ENCODE measurements at places on chromosomes 3 and 15.

DNA sequence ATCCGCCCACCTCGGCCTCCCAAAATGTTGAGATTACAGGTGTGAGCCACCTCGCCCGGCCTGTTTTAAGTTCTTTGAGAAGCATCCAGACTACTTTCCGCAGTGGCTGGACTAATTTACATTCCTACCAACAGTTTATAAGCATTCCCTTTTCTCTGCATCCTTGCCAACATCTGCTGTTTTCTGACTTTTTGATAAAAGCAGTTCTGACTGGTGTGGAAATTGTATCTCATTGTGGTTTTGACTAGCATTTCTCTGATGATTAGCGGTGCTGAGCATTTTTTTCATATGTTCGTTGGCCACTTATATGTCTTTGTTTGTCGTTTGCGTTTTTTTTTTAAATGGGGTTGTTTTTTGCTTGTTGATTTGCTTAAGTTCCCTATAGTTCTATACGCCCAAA lies 208.4 kb upstream of the DPPA4 start:
- no peak for DNase-seq

DNA sequence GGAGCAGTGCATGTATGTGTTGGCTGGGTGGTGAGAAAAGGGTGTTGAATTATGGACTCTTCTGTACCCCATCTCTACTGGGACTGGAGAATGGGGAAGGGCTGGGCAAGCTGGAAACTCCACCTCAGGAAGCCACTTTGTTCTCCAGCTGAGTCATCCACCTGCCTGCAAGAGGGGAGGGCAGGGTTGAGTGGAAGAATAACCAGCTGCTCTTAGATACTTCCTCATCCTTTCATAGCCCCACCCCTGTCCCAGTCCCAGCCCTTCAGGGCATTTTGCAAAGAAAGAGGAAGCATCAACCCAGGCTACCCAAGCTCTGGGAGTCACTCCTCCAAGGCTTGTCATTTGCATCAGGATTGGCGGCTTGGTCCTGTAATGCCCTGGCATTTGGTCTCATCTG lies 33.1 kb downstream of the RAB11A start:
- no peak for DNase-seq

DNA sequence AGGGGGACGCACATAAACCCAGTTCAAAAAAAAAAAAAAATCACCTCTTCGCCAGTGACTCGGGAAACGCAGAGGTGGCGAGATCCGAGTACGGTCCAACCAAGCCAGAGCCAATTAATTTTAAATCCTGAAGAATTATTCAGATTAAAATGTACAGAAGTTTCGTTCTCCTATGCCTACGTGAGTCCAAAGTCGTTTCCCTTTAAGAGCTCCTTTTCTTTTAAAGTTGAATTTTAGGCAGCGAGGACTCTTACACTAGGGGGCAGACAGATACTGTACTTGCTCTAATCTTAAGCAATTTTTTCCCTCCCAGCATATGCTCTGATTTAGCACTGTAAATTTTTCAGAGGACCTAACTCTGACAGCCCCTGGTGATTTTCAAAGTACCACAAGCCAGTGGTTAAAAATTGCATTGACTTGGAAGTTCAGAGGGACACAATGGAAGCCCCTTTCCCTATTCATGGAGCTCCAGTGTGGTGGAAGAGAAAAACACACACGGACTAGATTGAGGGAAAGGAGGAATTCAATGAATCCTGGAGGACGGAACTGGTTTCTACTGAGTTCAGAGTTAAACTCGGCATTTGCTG lies 3.3 kb upstream of the NR2F2 start:
- peak; percentile 89 for DNase-seq

GRCh38 chr3:16026753-16027152 lies 147.7 kb upstream of the GALNT15 start:
- no peak for DNase-seq

DNA sequence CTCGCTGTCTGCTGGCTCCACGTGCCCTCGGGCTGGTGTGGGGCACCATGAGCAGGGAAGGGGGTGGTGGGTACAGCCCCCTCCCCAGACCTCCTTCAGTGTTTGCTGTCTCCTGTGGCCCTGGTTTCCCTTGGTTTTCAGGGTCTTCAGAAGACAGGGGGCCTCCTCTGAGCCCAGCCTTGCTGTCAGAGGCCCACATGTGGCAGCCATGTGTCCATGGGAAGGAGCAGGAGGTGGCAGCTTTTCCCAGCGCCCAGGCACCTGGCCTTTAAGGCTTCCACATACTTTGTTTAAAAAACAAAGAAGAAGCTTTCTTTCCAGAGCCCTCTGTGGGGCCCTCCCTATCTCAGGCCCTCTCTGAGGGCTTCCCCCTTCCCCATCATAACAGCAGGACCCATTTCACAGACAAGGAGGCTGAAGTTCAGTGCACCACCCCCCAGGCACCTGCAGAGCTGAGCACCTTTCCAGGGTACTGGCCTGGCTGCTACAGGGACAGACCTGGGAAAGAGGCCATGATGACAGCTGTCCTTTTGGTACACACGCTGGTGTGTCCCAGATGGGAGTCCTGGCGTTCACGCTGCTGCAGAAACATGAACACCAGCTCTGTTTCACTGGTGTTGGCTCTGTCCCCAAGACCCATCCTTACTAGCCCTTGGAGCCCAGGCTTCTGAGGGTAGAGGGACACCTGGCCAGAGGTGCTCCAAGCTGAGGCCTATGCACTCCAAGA lies 73.7 kb downstream of the DNAJB8 start:
- DNase-seq, result no peak

DNA sequence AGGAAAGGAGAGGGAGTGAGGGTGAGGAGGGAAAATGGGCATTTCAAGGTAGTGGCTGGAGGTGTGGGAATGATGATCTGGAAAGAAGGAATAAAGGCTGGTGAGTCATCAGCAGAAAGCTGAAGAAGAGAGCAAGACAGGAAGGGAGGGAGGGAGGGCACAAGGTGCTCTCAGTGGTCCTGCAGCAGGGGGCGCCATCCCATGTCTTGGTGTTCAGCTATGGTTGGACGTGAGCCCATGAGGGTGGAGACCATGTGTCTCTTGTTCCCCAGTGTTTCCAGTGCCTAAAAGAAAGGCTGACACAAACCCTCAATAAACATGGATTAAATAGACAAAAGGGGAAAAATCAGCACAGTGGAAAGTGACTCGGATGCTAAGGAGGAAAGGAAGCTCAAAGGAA lies 228.5 kb downstream of the NTRK3 start:
- DNase-seq, result no peak

DNA sequence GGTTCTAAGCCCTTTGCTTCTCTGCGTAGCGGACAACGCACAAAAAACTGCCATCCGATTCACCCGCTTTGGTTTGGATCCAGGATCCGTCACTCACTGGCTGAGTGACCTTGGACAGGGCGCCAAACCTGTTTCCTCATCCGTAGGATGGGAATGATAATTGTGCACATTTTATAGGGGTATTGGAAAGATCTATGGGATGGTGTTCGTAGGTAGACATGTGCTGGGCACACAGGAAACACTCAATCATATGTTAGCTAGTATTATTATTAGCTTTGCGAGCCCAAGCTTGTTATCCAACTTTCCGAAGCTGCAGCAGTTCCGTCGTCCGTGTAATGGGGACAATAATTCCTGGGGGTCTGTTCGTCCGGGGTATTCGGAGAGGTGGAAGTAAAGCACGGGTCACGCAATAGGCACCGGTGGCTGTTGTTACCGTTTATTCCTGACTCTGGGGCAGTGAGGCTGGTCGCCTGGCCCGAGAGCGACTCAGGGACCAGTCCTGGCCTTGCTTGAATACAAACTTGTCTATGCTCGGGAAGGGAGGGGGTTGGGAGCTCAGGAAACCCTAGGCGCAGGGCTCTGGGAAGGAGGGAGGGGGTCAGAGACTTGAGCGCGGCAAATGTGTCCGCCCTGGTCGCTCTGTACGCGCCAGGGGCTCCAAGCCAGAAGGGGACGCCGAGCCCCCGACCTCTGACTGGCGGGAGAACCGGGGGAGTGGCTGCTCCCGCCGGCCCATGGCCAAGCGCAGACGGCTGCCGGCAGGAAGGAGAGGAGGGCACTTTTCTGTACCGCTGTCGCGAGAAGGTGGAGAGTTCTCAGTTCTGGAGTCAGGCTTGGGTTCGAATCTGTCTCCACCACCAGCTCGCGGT lies 1.3 kb downstream of the SPSB4 start:
- peak; percentile 50 for DNase-seq
